ENCODE measurements at places on chromosomes 13 and 19.
A peak's percentile ranks its signal among the peaks of the same experiment; 100 is the strongest.

DNA sequence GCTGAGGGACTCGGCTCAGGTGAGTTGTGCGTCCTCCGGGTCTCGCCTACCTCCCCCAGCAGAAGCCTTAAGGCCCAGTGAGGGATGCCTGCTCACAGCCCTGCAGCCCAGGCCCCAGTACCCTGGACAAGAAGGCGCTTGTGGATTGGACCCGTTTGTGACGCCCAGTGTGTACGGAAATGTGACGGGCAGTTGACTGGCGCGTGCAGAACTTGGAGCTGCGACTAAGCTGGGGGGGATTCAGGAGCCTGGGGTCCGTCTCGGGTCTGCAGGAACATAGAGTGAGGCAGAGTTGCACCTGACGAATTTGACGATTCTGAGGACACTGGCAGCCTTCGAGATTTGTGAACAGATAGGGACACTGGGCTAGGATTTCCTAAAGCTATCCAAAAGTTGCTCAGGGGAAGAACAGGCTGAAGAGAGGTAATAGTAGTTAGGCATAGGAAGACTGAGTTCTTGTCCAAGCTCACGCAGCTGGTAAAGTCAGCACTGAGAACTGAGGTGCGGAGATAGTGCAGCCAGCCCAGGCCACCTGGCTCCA is 519 bp downstream of the ZNF551 start:
- DNase-seq = no peak

- no peak for DNase-seq
These were observed 4.7 kb downstream of the DNMT1 start for GRCh38 chr19:10190026-10190425.

- no peak for DNase-seq
These were observed 717.9 kb downstream of the UQCRFS1 start for GRCh38 chr19:28495046-28495445.

DNA sequence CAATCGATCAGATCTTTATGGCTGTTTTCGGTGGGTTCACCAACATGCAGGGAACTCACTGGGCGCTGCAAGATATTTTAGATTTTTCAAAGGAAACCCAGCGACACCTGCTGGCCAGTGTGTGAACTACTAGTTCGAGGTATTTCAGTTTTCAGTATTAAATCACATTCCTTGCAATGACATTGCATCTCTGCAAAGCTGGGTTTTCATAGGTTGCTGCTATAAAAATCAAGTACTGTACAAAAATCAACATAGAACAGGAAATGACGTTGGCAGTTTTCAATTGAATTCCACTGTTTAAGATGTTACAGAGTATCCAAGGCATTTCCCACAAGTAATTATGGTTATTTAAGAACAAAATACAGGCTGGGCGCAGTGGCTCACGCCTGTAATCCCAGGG is 17.6 kb downstream of the LIG1 start:
- DNase-seq = peak; percentile 69

- DNase-seq = no peak
These were observed 47.5 kb upstream of the MBNL2 start for GRCh38 chr13:97174638-97175037.

- no peak for DNase-seq
These were observed 38.8 kb downstream of the SHISA2 start for GRCh38 chr13:26012995-26013394.

GRCh38 chr19:1850809-1851653 is 2.7 kb upstream of the REXO1 start:
- no peak for DNase-seq

GRCh38 chr13:42702716-42703115 is 78.7 kb upstream of the FAM216B start:
- no peak for DNase-seq

- DNase-seq = no peak
These were observed 5.1 kb downstream of the ATG4D start for GRCh38 chr19:10548746-10549276.
